ENCODE measurements at places on chromosomes 5 and 9.

DNA sequence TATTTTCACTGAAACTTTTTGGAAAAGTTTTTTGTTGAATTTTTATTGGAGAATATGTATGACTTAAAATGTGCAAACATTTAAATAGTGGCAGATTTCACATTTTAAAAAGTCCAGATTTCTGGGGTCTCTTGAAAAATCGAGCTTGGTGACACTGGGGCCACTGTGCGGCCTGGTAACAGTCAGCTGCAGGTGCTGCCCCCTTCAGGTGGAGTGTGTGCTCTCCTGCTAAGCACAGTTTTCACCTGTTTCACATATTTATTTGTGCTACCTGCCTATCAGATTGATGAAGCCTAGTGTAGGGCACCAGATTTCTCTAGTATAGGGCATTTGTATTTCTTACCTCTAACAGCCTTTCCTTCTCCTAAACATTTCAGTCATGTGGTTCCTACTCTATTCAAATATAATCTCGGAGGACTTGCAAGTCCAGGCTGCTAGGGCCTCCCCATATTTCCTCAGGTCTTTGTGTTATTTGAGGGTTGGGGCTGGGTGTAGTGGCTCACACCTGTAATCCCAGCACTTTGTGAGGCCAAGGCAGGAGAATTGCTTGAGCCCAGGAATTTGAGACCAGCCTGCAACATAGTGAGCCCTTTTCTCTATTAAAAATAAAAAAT lies 95.8 kb upstream of the KLF9 start:
- DNase-seq, result no peak

DNA sequence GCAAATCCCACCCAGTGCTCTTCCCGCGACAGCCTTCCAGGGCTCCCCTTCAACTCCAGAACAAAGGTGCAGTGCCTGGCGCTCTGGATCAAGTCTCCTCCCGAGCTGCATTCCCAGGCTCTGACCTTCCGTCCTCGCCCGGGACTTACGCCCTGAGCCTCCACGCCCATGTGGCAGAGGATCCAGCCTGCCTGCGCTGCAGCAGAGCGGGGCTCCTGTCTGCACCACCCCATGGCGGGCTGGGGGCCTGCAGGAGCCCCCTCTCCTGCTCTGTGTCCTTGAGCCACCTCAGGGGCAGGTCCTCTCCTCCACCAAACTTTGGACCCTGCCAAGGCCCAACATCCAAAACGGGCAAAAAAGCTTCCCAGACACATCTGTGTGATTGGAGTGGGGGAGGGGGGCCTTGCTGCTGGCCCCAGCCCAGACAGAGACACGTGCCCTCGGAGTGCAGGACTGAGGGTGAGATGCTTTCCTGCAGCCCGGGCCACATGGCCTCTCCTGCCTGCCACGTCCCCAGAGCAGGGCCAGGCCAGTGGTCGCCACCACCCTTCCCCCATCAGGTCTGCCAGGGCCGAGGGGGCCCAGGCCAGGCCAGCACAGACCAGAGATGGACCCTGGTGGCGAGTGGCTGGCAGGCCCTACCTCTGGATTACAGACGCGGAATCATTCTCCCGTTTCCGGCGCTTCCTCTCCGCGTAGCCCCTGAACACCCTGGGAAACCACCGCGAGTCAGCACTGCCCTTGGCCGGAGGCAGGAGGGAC lies 4.4 kb downstream of the NSMF start:
- DNase-seq, result no peak

GRCh38 chr5:152309926-152310450 lies 95.1 kb downstream of the NMUR2 start:
- no peak for DNase-seq

- DNase-seq, result no peak
These were observed 136.8 kb downstream of the ESM1 start for GRCh38 chr5:54848581-54848980.

- DNase-seq, result no peak
These were observed 395.4 kb downstream of the CSNK1G3 start for GRCh38 chr5:123907349-123907748.

DNA sequence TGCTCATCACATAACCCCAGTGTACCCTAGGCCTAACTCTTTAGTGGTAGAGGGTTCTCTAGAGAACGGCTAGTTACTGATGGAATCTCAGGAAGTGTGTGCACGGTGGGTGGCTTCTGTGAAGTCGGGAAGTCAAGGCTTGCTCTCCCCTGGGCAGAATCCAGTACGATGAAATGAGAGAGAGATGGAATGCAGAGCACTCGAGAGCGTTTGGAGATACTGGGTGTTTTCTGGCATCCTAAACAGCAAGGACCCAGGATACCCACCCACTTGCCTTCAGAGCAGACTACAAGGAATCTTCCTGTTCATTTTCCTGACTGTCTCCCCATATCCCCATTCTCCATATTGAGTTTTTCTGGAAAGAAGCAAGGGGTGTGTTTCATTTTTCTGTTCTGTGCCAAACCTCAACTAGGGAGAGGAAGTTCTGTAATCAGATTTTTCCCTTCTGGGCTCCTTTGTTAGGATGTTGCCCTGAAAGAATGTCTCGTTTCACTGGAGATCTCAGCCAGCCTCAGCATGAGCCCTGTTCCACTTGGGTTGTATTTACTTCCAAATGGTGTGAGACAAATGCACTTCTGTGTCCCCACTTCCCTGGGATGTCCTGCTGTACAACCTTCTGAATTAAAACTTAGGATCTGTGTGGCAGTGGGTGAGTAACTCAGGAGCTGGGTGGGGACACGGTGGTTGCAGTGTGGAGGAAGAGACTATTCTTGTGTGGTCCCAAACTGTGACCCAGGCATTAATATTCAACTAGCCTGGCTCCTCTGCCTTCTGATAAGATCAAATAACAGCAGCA lies 108.9 kb upstream of the SPRY4 start:
- DNase-seq, result no peak

- DNase-seq, result no peak
These were observed 58.9 kb downstream of the RGS3 start for GRCh38 chr9:113522419-113522818.

DNA sequence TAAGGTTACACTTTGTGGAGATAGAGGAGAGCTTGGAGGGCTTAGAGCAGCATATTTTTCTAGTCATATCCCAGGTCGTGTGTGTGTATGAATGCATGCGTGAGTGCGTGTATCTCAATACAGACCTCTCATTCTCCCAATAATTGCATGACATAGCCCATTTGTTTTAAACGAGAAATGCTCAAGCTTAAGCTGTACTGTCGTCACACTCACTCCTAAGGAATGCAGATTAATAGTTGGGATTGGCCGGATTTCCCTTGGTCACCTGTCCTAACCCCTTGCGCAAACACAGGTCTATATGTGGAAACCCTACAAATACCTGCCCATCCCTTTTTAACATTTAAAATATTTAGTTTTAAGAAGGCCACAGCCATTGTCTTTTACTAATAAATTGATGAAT lies 165.8 kb downstream of the SEMA5A start:
- no peak for DNase-seq

DNA sequence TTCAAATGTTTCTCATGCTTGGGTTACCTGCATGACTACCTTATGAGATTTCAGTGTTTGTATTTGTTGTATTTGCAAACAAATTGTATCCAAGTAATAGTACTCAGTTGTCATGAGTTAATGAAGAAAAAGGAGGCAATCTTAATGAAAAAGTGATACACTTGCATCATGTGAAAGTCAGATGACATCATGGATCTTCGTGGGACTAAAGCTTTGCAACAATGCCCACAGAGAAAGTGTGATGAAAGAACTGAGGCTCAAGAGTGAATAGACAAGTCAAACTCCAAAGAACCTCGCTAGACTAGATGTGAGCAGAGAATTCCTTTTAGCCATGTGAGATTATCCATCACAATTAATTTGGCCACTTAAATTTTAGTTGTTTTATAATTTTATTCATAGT lies 75.4 kb upstream of the ADRB2 start:
- no peak for DNase-seq

- peak; percentile 33 for DNase-seq
These were observed 43.0 kb downstream of the STRBP start for GRCh38 chr9:123225374-123225813.

DNA sequence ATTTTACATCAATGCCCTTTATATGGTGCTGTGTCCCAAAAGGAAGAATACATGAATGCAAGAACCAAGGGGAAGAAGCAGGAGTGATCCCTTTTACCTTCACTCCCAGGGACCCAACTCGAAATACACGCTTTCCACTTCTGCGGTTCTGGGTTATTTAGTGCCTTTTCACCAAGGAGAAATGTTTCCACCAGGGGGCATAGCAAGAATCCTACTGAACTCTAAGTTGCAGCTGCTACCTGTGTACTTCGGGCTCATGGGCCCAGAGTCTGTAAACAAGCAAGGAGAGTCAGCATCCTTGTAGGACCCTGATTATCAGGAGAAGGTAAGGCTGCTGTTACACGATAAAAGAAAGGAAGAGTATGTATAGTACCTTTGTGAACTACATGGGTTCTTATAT lies 45.7 kb downstream of the DPYSL3 start:
- DNase-seq, result no peak

GRCh38 chr9:4506490-4506889 lies 16.2 kb downstream of the SLC1A1 start:
- no peak for DNase-seq

DNA sequence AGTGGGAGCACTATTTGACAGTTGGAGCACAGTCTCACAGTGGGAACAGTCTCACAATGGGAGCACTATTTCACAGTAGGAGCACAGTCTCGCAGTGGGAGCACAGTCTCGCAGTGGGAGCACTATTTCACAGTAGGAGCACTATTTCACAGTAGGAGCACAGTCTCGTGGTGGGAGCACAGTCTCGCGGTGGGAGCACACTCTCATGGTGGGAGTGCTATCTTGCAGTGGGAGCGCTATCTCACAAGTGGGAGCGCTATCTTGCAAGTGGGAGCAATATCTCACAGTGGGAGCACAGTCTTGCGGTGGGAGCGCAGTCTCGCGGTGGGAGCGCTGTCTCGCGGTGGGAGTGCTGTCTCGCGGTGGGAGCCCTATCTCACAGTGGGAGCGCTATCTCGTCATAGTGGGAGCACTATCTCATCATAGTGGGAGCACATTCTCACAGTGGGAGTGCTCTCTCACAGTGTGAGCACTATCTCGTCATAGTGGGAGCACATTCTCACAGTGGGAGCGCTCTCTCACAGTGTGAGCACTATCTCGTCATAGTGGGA lies 56.1 kb downstream of the MED10 start:
- DNase-seq, result no peak

DNA sequence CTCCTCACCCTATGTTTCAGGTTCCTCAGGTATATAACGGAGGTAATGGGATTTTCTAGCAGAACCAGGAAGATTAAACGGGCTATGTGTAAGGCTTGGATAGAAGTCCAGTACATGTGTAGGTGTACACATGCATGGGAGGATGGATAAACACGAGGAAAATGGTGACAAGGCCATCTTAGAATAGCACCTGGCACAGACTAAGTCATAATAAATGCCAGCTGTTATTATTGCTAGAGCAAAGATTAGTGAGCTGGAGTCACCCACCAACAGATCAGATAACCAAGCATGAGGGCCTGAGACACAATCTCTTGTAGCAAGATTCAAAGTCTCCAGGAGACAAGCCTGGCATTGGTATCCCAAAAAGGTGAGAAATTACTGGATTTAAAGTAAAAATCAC lies 21.1 kb downstream of the SPOCK1 start:
- DNase-seq, result no peak

GRCh38 chr9:15155826-15156225 lies 151.2 kb downstream of the TTC39B start:
- no peak for DNase-seq

DNA sequence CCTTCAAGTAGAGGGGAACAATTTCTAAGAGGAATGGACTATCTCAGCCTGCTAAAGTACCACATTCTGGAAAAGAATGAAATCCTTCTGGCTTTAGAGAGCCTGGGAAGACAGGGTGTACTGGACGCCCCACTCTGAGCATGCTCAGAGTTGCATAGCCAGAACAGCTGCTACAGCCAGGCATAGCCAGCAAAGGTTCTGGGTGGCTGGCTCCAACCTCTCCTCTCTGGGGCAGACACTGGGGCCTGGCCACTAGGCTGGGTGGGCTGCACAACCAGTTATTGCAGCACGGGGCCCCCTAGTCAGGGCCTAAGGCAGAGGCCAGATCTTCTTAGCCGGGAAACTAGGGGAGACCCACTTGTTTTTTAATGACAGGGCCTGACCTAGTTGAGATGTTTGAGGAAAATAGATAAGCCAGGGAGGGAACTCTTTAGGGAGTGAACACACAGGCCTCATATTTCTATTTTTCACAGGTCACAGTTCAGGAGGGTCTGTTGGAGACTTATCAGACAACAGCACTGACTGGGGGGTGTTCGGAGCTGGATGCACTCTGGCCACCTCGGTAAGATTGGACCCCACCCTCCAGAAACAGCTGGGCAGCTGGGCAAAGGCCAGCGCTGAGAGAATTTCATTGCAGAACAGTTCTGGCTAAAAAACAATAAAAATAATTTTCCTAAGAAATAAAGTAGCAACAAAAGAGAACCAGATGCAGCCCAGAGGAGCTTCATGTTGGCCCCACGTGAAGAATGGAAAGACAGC lies 142.9 kb downstream of the LPAR1 start:
- no peak for DNase-seq

GRCh38 chr5:147554261-147554817 lies 44.5 kb upstream of the DPYSL3 start:
- DNase-seq, result no peak

DNA sequence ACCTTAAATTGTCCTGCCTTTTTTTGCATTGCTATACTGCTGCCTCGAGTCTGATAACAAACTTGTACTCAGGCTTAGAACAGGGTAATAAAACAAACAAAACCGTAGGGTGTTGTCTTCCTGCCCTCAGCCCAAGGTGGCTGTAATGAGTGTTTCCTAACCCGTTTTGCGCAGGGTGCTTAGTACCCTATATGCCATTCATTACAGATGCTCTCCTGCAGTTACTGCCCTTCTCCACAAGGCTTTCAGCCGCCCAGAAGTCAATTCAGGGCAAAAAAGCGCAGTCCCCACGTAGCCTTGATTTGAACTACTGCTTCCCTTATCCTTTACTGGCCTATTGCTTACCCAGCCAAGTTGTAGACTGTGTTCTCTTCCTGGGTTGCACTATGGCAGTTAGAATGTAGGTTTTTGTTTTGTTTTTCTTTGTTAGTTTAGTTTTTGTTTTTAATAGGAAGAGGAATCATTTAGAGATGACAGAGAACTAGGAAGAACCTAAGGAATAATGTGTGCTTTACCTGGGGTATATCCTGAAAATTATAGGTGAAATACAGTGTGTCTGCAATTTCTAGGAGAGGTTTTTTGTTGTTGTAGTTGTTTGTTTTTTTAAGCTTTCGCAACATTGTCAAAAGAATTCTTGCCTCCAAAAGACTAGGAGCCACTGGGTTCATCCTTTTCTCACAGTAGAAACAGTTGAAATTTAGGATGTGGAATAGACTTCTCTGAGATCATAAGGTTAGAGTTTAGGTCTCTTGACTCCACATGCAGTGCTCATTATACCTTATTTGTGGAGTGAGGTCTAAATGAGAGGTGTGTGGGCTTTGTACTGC lies 1.3 kb downstream of the HMGXB3 start:
- DNase-seq, result peak; percentile 22

GRCh38 chr9:74172874-74173273 lies 324.3 kb upstream of the RORB start:
- no peak for DNase-seq

DNA sequence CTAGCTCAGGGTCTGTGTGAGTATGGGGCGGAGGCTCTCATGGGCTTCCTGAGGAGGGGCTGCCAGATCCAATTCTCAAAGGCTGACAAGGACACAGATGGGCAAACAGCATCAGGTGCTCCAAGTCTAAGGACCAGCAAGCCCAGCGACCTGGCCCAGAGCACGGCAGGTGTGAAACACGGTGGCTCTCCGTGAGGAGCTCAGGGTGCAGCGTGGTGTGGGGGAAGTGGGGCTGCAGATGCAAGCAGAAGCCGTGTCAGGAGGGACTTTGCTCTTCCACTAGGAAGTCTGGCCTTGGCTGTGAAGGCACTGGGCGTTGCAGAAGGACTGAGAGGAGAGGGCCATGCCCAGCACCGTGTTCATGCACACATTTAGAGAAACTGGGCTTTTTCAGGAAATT lies 420.0 kb downstream of the GADD45G start:
- no peak for DNase-seq
